ENCODE measurements at places on chromosomes 6 and 20. TPM values are rescaled to one million over a fixed set of nuclear protein-coding genes. Genes with fewer than 3 reads are reported as not detected.

The TUBE1 gene
- total RNA-seq = 9.6 TPM

The NFATC2 gene
- total RNA-seq = 12.4 TPM

The LY6G6D gene
- total RNA-seq = not detected

The BLTP3A gene
- total RNA-seq = 11.1 TPM

The CRISP3 gene
- not detected for total RNA-seq

The TINAG gene
- total RNA-seq = not detected

The MDN1 gene
- total RNA-seq = 20.5 TPM

The PRELID3B gene
- total RNA-seq = 181 TPM

The SOX12 gene
- 13.8 TPM for total RNA-seq

The CLPSL2 gene
- total RNA-seq = not detected

The MDFI gene
- total RNA-seq = 96.4 TPM

The GHRH gene
- total RNA-seq = not detected

The TFAP2A gene
- 29.4 TPM for total RNA-seq

The TRAPPC3L gene
- total RNA-seq = not detected

The KCNS1 gene
- total RNA-seq = not detected

The RIPOR3 gene
- total RNA-seq = not detected

DNA sequence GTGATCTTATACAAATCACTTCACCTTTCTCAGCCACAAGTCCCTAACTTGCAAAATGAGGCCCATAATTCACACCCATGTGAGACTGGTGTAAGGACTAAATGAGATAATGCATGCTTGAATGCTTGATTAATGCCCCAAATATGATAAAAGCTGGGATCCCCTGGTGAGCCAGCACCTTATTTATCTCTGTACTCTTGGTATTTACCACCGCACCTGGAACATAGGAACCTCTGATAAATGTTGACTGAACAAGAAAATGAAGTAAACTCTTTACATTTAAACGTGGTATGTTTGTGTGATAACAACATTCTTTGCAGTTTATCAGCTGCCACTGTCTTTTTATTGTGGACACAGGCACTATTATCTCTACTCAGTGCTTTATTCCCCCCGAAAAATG is 2.5 kb upstream of the APOBEC2 start:
- DNase-seq = no peak
- no peaks in the 10 kb centered on the region for H3K4me1 ChIP-seq
- H3K27me3 ChIP-seq = no peaks in the 10 kb centered on the region
- no peak overlapping the region for H3K4me3 ChIP-seq

- no peak overlapping the region for H3K27ac ChIP-seq
- no peak overlapping the region for H3K4me3 ChIP-seq
- peaks cover 9% of the 10 kb centered on the region for H3K4me1 ChIP-seq
- no peaks in the 10 kb centered on the region for H3K27me3 ChIP-seq
Observed at GRCh38 chr6:57097596-57097995, 7.6 kb downstream of the ZNF451 start.

- no peaks in the 10 kb centered on the region for H3K27me3 ChIP-seq
Observed at GRCh38 chr6:69106511-69106910, 471.4 kb downstream of the ADGRB3 start.

- peaks cover 18% of the 10 kb centered on the region for H3K4me1 ChIP-seq
- peak; percentile 62 for DNase-seq
- peak overlapping the region; percentile 84 for H3K4me3 ChIP-seq
Observed at GRCh38 chr6:63573899-63574553, 1.7 kb downstream of the LOC128125822 start.

GRCh38 chr6:27168108-27168507 is 79.4 kb upstream of the PRSS16 start:
- peak overlapping the region; percentile 57 for H3K4me3 ChIP-seq
- DNase-seq = peak; percentile 55
- peak overlapping the region; percentile 96 for H3K27ac ChIP-seq

- no peak for DNase-seq
- no peaks in the 10 kb centered on the region for H3K4me1 ChIP-seq
- H3K27ac ChIP-seq = no peak overlapping the region
- peak overlapping the region; percentile 30 for H3K4me3 ChIP-seq
- peaks cover 58% of the 10 kb centered on the region for H3K27me3 ChIP-seq
Observed at GRCh38 chr6:32459781-32460424, 20.2 kb downstream of the HLA-DRA start.

GRCh38 chr6:88059191-88059590 is 11.6 kb downstream of the SPACA1 start:
- no peaks in the 10 kb centered on the region for H3K4me1 ChIP-seq
- H3K27ac ChIP-seq = no peak overlapping the region
- no peak for DNase-seq
- no peaks in the 10 kb centered on the region for H3K36me3 ChIP-seq
- H3K4me3 ChIP-seq = no peak overlapping the region

- H3K27ac ChIP-seq = no peak overlapping the region
- H3K4me3 ChIP-seq = no peak overlapping the region
- no peaks in the 10 kb centered on the region for H3K4me1 ChIP-seq
- peaks cover 7% of the 10 kb centered on the region for H3K27me3 ChIP-seq
Observed at GRCh38 chr6:163941624-163941976, 527.1 kb downstream of the QKI start.

GRCh38 chr6:34232901-34233300 is 3.8 kb upstream of the HMGA1 start:
- H3K4me1 ChIP-seq = peaks cover 25% of the 10 kb centered on the region
- H3K27ac ChIP-seq = no peak overlapping the region
- no peaks in the 10 kb centered on the region for H3K27me3 ChIP-seq
- no peaks in the 10 kb centered on the region for H3K36me3 ChIP-seq
- DNase-seq = no peak

- H3K27ac ChIP-seq = peak overlapping the region; percentile 78
- no peaks in the 10 kb centered on the region for H3K27me3 ChIP-seq
- no peak overlapping the region for H3K4me3 ChIP-seq
- H3K36me3 ChIP-seq = no peaks in the 10 kb centered on the region
- peak; percentile 100 for DNase-seq
Observed at GRCh38 chr20:47464380-47465101, 37.1 kb upstream of the NCOA3 start.

DNA sequence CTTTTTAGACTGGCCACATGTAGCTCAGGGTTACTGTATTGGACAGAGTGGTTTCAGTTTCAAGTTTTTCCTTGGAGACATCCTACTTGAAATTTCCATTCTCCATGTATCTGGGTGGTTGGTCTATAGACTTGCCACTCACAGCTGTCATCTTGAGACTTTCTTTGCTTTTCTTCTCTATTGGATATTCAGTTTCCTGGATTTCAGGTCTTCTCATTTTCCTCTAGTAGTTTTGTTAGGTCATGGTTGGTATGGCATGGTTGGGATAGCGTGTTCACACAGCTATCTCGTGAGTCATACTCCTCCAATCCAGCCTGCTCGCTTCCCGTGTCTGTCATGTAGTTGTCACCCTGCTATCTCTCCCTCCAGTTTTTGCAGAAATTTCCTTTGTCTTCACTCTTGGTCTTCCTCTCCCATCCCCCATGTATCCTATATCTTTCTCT is 48.3 kb downstream of the PTPN1 start:
- H3K4me3 ChIP-seq = peak overlapping the region; percentile 20
- peaks cover 41% of the 10 kb centered on the region for H3K4me1 ChIP-seq
- peak; percentile 94 for DNase-seq
- peak overlapping the region; percentile 47 for H3K27ac ChIP-seq

DNA sequence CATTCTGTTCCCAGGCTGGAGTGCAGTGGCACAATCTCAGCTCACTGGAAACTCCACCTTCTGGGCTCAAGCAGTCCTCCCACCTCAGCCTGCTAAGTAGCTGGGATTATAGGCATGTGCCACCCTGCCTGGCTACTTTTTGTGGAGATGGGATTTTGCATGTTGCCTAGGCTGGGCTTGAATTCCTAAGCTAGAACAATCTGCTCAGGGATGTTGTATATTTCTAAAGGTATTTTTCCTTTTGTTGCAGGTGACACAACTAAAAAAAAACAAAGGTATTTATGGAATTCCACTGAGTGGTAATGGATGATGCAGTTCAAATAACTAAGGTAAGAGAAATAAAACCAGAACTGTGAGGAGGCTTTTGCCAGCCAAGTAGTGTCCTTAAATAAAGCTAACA is 49.7 kb downstream of the PTPRA start:
- no peak for DNase-seq
- no peak overlapping the region for H3K27ac ChIP-seq

DNA sequence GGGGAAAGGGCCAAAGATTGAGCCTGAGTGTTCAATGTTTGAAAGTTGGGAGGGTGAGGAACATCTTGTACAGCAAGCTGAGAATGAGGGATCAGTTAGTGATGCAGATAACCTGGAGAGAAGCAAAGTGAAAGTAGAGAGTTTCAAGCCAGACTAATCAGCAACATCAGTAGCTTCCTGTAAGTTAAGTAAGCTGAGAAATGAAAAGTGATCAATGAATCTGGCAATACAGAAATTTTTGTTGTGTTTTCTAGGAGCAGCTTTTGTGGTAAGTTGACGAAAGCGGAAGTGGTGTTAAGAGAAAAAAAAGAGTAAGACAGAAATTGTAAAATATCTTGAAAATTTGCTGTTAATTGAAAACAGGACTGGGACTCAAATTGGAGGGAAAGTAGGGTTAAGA is 855.5 kb upstream of the MAP3K7 start:
- H3K4me3 ChIP-seq = no peak overlapping the region
- no peaks in the 10 kb centered on the region for H3K36me3 ChIP-seq
- peaks cover 33% of the 10 kb centered on the region for H3K4me1 ChIP-seq

DNA sequence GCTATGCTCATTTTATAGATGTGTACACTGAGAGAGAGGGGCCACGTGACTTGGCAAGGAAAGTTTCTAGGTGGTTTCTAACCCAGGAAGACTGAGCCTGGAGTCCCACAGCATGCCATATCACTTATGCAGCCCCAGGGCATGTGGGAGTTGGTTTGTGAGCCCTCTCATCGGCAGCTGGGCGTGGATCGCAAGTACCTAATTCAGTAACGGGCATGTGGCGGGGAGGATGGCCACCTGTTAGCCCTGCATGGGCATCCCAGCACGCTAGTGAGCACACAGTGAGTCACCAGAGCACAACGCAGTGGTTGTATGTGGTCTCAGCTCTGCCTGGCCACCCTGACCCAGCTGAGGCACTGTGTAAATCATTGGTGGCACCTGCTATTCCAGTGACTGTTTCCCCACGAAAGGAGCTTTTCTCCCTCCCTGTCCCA is 88.3 kb downstream of the NINL start:
- H3K36me3 ChIP-seq = no peaks in the 10 kb centered on the region
- H3K27me3 ChIP-seq = no peaks in the 10 kb centered on the region
- H3K4me3 ChIP-seq = no peak overlapping the region
- peaks cover 20% of the 10 kb centered on the region for H3K4me1 ChIP-seq

- H3K27me3 ChIP-seq = no peaks in the 10 kb centered on the region
- DNase-seq = no peak
- no peaks in the 10 kb centered on the region for H3K36me3 ChIP-seq
- H3K4me3 ChIP-seq = no peak overlapping the region
- no peak overlapping the region for H3K27ac ChIP-seq
- no peaks in the 10 kb centered on the region for H3K4me1 ChIP-seq
Observed at GRCh38 chr6:164011321-164011720, 596.8 kb downstream of the QKI start.

DNA sequence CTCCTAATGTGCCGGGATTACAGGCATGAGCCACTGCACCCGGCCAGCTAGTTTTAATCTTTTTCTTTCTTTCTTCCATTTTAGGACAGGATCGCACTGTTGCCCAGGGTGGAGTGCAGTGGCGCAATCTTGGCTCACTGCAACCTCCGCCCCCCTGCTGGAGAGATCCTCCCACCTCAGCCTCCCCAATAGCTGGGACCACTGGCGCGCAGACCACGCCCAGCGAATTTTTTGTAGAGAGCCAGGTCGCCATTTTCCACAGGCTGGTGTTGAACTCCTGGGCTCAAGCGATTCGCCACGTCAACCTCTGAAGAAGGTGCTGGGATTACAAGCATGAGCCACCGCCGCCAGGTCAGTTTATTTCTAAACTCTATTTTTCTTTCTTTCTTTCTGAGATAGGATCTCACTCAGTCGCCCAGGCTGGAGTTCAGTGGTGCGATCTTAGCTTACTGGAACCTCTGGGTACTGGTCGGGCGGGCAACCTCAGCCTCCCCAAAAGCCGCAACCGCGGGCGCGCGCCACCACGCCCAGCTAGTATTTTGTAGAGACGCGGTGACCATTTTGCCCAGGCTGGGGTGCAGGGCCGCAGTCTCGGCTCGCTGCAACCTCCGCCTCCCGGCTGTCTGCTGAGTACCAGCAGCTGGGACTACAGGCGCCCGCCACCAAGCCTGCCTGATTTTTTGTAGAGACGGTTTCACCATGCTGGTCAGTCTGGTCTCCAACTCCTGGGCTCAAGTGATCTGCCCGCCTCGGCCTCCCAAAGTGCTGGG is 20.0 kb upstream of the LIN28B start:
- peaks cover 32% of the 10 kb centered on the region for H3K27me3 ChIP-seq
- no peak overlapping the region for H3K27ac ChIP-seq
- no peaks in the 10 kb centered on the region for H3K36me3 ChIP-seq
- no peak for DNase-seq
- no peaks in the 10 kb centered on the region for H3K4me1 ChIP-seq
- no peak overlapping the region for H3K4me3 ChIP-seq

- peak; percentile 86 for DNase-seq
- no peaks in the 10 kb centered on the region for H3K36me3 ChIP-seq
- H3K27me3 ChIP-seq = no peaks in the 10 kb centered on the region
- peaks cover 19% of the 10 kb centered on the region for H3K4me1 ChIP-seq
Observed at GRCh38 chr6:54655162-54655561, 191.4 kb upstream of the FAM83B start.

GRCh38 chr20:56540415-56540814 is 7.4 kb downstream of the FAM209B start:
- H3K27ac ChIP-seq = no peak overlapping the region
- DNase-seq = no peak
- no peaks in the 10 kb centered on the region for H3K36me3 ChIP-seq
- no peaks in the 10 kb centered on the region for H3K27me3 ChIP-seq
- no peaks in the 10 kb centered on the region for H3K4me1 ChIP-seq
- H3K4me3 ChIP-seq = no peak overlapping the region

DNA sequence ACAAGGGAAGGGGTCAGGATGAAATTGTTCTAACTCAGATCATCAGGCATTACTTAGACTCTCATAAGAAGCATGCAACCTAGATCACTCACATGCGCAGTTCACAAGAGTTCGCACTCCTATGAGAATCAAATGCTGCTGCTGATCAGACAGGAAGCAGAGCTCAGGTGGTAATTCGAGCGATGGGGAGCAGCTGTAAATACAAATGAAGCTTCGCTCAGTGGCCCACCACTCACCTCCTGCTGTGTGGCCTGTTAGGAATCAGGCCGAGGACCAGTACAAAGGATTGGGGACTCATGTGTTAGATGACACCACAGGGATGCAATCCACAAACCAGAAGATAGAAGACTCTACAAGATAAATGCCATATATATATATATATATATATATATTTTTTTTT is 31.5 kb upstream of the TOP1 start:
- H3K27me3 ChIP-seq = no peaks in the 10 kb centered on the region
- no peaks in the 10 kb centered on the region for H3K36me3 ChIP-seq
- no peak overlapping the region for H3K27ac ChIP-seq
- peaks cover under 1% of the 10 kb centered on the region for H3K4me1 ChIP-seq
- H3K4me3 ChIP-seq = no peak overlapping the region

All from PC-3 (cell line).